ENCODE measurements at places on chromosomes 2 and 18.

DNA sequence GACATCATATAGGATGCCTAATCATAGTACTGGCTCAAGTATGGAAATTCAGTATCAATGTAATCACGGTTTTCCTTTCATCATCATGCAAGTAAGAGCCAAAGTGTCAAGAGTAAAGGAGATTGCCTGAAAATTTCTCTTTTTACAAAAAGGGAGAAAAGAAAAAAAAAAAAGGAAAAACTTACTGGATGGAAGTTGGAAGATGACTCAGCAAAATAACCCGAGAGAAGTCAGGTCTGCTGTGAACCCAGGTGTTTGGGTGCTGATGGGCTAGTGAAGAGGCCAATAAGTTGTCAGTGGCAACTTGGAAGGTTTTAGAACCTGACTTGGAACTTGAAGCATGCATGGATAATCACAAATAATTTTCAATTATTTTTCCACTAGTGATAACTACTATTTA, 441.9 kb upstream of the SLC14A2 start:
- DNase-seq = no peak

- DNase-seq = no peak
Measured at GRCh38 chr2:207283356-207283755, 117.6 kb upstream of the KLF7 start.

GRCh38 chr2:65647249-65647842, 214.9 kb upstream of the SPRED2 start:
- no peak for DNase-seq

- no peak for DNase-seq
Measured at GRCh38 chr2:170818036-170818751, 1.5 kb downstream of the GAD1 start.

DNA sequence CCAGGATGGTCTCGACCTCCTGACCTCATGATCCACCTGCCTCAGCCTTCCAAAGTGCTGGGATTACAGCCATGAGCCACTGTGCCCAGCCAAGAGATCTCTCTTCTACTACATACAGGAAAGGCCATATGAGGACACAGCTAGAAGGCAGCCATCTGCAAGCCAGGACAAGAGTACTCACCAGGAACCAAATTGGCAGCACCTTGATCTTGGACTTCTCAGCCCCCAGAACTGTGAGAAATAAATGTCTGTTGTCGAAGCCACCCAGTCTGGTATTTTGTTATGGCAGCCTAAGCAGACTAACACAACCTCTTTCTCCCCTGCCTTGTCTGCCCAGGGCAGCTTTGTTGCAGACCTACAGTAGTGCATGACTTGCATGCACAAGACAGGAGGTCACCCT, 211.3 kb upstream of the HAAO start:
- DNase-seq = no peak

DNA sequence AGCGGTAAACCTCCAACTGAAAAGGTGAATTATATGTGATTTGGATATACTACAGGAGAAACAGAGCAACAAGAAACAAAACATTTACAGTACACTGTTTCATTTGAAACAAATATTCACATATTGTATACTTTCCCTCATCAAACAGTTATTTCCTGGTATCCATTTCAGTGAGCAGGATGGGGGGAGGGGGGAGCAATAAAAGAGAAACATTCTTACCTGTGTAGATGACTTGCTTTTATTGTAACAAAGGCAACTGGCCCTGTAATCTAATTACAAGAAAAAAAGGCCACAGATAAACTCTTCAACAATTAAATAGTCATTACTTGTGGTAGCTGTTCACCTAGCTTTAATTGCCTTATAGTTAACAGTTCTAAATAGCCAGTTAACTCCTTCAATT, 3.9 kb upstream of the PPP1CB start:
- DNase-seq = no peak

- no peak for DNase-seq
Measured at GRCh38 chr18:75492852-75493251, 65.3 kb upstream of the SMIM21 start.

- DNase-seq = no peak
Measured at GRCh38 chr2:8149985-8150539, 531.8 kb upstream of the ID2 start.

DNA sequence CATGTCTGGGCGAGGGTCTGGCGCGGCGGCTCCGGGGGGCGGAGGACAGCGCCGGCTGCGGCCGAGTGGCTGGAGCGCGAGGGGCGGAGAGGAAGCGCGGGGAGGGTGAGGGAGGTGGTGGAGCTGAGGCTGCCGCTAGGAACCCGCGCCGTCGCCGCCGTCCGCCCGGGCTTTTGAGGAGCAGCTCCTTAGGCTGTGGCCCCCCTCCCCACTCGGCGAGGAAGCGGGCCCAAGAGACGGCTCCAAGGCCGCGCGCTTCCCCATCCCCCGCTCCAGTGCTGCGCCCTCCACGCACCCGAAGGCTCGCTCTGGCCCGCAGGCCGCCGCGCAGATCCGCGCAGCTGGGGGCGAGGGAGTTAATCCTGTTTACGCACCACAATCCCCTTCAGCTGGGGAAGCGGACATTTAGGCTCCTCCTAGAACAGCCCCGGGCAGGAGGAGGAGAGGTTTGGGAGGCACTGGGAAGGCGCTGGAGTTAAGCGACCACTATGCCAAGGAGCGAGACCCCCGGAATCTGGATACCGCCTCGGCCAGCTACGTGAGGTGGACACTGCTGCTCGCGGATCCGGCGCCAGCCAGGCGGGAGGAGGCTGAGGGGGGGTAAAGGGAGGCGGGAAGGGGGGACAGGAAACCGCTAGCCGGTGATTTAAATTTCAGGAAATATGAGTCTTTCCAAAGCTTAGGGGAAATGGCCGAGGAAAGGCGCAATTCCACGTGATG, at the start of gene CNRIP1:
Gene CNRIP1, minus strand, starts transcription at position 552 of the 720 bp plus-strand sequence. Its CDS starts 549 bp downstream, at position 3.
- no peak for DNase-seq

DNA sequence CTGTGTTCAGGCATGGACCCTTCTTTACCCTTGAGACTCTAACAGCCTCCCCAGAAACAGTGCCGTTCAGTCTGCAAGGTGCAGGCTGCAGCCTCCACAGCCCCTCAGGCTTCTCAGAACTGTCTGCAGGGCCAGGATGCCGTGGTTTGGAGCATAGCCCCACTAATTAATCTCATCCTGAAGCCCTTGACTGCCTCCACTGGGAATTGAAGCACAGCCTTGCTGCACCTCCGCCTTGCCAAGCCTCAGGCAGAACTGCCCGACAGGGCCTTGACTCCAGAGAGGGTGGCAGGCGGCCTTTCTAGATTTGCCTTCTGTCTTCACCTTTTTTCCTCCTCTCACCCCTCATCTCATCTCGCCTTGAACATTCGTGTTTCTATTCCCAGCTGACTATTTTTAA, 119.8 kb downstream of the NRP2 start:
- DNase-seq = no peak

GRCh38 chr2:38907743-38908562, 18.3 kb downstream of the ARHGEF33 start:
- DNase-seq = no peak

DNA sequence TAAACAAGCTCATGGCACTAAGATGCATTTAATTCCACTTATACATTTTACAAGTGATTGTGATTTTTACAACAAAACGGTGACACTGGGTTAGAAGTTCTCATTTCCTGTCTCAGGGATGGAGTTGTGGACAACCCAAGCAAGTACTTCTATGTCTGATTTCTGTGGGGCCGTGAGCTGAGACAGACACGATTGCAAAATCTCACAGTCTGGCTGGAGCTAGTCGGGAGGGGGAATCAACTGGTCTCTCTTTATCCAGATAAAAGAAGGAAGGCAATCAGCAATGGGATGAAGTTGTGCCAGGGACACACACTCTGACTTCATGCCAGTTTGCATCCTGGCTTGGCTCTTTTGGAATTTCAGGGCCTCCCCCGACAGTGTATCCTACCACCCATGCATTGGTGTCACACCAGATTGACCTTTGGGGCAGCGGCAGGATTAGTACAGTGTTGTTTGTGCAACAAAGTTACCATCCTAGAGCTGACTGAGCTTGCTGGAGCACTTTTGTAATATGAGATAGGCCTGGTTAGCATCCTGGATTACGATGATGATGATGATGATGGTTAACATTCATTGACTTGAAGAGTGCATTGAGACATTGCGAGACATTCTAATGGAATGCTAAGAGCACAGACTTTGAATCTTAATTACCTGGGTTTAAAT, 98.8 kb downstream of the CTAGE1 start:
- no peak for DNase-seq

- DNase-seq = no peak
Measured at GRCh38 chr18:6835345-6835744, 105.8 kb downstream of the ARHGAP28 start.

GRCh38 chr2:47655563-47655880, 127.4 kb upstream of the MSH6 start:
- DNase-seq = no peak

DNA sequence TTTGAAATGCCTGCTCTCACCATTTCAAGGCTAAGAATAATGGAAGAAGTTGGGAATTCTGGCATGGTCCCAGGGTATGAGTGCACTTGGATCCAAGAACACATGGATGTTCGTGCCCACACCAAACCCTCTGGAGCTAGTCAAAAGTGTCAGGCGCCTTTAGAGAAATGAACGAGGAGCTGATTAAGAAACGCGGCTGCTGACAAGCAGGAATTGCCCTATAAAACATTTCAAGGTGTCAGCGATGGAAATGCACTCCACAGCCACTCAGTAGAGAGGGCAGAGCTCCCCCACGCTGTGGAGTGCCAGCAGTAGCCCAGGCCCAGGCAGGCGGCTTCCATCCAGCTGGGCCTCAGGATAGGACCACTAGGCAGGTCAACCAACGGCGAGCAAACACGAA, 213.7 kb downstream of the TTC32 start:
- DNase-seq = no peak

GRCh38 chr18:2627821-2628276, 27.7 kb upstream of the SMCHD1 start:
- DNase-seq = no peak

Data from activated CD4-positive, CD25-positive, alpha-beta regulatory T cell (primary cell).